ELR (cell line): ENCODE measurements at places on chromosomes 5 and 9.
A peak's percentile ranks its signal among the peaks of the same experiment; 100 is the strongest.

DNA sequence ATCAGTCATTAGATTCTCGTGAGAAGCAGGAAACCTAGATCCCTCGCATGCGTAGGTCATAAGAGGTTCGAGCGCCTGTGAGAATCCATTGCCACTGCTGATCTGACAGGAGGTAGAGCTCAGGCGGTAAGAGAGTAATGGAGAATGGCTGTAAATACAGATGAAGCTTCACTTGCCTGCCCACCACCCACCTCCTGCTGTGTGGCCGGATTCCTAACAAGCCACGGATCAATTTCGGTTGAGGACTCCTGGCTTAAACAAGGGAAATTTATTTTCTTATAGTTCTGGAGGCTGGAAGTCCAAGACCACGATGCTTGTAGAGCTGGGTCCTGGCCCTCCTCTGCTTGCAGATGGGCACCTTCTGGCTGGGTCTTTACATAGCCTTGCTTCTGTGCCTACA, 200.4 kb downstream of the PCSK5 start:
- no peak for DNase-seq

GRCh38 chr9:6715755-6716643, 41.8 kb upstream of the KDM4C start:
- DNase-seq, result no peak

DNA sequence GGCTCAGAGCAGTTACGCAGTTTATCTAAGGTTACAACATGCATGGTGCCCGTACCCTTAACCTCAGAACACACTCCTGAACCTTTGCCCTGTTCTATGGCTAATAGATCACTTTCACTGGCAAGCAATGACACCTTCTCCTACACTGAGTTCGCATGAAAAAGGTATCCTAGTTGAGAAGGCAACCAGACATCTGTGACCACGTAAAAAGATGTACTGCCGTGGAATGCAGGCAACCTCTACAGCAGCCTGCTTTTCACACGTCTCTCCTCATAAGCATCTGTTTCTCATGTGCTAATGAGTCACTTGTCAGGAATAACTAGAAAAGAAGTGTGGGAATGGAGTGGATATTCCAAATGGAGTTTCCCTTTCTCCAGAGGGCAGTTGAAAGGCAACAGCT, 71.4 kb downstream of the FBXO38 start:
- DNase-seq, result peak; percentile 15

DNA sequence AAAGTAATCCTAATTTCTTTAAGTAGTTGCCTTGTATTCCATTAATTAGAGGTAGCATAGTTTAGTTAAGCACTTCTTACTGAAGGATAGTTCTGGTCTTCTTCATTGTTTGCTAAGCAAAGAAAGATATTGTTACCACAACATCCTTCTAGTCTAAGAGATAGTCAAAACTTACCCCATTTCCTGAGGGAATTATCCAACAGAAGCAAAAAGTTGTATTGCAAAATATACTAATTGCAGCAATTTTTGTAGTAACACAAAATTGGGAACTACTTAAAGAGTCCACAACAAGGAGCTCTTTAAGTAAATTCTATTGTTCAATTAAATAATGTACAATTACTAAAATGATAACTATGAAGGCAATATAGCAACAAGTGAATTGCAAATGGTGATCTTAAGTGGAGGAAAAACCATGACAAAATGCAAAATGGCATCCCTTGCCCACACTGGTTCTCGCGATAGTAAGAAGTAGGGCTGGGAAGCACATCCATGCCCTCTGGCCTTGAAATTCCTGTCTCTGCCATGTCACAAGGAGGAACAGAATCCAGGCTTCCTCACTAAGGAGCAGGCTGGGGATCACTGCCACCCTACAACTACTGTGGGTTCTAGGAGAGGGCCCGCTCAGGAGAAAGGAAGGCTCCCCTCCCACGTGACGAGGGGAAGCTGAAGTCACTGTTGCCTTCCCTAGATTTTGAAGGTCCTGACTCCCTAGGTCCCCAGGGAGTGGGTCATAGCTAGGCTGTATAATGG, 23.3 kb upstream of the MEGF9 start:
- no peak for DNase-seq

GRCh38 chr9:6029604-6030274, 14.3 kb upstream of the RANBP6 start:
- DNase-seq, result no peak

- DNase-seq, result peak; percentile 67
Observed at GRCh38 chr9:78821126-78821822, 524.3 kb downstream of the PSAT1 start.

DNA sequence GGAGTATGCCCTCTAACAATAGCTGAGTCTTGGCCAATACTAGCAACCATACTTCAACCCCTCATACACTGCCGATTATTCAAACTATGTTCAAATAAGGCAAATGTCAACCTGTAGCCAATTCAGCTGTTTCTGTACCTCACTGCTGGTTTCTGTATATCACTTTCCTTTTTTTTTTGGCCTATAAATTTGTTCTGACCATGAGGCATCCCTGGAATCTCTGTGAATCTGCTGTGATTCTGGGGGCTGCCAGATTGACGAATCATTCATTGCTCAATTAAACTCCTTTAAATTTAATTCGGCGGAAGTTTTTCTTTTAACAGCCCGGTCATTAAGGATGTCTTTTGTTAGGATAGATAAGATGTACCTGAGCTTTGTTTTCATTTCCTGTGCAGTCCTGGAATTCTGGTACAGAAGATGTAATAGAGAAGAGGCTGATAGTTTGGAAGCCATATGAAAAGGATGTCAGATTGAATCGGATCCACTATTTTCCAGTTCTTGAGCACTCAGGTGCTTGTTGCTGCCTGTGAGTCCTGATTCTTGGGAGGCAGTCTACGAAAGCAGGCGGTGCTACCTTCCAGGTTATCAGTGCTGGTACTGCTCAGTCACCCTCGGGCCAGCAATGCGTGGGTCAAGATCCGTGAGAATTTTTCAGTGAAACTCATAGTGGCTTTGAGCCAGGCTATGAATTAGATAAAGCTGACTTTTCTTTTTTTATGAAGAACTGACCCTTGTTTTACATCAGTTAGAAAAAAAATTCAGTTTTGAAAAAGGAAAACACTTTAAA, 106.2 kb upstream of the TUT7 start:
- DNase-seq, result no peak

DNA sequence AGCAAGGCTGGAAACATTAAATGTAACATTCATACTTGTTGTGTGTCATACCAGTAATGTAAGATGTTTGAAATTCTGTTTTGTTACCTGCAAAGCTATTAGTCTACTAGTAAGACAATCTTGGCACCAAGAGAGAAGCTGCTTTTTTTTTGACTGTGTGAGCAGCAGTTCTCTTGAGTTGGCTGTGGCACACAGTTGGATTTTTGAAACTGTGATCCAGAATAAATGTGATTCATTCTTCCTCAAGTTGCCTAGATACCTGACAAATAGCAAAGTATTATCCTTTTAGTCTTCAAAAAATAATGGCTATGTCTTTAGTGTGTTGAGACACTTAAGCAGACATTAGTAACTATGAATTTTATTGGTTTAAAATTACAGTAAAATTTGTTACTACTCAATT, 57.2 kb upstream of the HAPLN1 start:
- DNase-seq, result no peak

- DNase-seq, result no peak
Observed at GRCh38 chr9:76751001-76751400, 13.2 kb upstream of the PCA3 start.

GRCh38 chr5:14676320-14676719, 11.8 kb downstream of the OTULIN start:
- peak; percentile 66 for DNase-seq

DNA sequence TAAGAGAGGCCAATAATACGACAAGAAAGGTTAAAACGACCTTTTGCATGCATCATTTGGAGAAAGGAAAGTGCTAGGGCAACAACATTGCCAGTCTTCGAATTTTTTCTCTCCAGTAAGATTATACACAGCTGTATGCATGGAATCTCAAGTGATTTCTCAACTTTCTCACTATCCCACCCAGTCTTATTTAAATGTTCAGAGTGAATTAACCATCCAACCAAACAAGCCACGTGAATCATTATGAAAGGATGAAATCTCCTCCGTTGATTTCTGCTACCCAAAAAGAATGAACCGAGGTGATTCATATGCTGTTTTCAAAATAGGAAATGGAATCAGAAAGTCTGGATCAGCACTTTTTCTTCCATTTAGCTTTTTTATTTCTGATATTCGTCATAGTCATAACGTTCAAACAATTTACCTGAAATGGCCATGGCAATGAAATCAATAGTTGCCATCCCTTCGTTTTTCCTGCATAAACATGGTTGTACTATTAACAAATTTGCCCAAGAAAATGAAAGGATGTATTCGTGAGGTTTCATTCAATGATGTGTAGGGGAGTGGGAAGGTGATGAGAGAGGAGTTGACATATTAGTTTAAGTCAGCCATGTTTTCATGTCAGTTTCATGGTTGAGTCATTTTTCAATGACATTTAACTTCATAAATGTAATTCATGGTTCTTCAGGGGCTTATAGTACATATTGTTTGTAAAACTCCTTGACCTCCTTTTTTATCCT, 170.9 kb upstream of the WWC1 start:
- no peak for DNase-seq

DNA sequence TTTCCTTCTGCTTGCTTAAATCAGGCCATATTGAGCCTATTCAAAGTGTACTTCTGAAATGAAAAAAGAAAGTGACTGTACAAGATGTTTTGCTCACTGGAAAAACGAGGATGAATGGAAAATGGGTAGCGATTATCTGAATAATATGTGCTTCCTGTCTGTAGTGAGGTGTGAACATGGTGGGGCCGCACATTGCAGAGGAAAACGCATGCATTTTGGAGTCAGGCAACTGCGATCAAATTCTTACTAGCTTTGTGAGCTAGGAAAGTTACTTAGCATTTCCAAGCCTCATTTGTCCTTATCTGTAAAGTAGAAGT, 73.0 kb upstream of the PRSS3 start:
- no peak for DNase-seq

DNA sequence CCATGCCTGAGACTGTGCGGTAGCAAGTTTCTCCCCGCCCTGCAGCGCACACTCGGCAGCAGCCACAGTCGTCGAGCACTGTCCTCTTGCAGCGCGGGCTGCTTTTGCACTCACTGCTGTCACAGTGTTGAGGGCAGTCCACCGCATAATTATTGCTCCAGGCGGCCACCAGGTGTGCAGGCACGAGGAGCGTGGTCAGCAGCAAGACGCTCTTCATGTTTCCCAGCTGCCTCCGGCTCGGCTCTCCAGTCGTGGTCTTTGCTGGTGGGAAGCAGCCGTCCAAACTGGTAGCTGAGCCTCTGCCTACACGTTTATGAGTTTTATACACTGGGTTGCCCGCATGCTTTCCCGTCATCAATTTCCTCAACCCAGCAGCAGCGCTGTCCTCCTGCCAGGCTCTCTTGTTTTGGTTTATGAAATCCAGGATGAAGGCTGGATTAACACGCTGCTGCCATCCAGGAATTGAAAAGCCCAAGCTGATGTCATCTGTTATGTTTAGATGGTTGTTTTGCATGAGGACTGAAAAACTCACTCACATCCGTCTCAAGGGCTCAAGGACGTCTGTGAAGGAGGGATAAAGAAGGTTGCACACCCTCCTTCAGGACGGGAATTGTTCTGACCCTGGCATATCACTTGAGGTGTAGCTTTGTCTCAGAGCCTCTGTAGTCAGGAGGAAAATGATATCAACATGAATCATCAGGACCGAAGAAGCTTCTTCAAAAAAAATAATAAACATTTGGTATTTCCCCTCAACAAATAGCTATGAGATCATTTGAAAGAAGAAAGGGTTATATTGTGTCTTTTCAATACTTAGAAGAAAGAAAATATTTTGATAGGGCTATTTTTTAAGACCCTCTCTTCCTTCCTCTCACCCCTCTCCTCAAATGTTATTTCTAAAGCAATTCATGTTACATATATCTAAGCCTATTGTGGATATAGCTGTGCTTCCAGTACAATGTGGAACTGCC, at the start of gene ESM1:
Gene ESM1 (minus strand): TSS at position 293 of the 968 bp plus-strand sequence. CDS start 76 bp downstream, at position 217.
- DNase-seq, result peak; percentile 99

DNA sequence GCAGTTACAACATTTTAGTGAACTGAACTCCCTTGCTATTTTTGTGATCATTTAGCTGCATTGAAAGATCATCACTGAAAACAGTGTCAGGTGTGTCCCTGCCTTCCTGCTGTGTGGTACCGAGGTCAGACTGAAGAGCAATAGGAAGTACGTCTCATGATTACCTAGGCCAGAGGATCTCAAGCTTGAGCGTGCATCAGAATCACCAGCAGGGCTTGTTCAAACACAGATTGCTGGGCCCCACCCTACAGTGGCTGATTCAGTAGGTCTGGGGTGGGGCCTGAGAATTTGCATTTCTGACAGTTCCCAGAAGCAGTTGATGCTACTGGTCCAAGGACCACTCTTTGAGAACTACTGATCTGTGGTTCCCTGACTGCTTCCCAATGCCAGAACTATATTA, 159.6 kb downstream of the ACTL7B start:
- DNase-seq, result no peak

GRCh38 chr9:128454991-128455390, 815 bp upstream of the ODF2 start:
- no peak for DNase-seq

DNA sequence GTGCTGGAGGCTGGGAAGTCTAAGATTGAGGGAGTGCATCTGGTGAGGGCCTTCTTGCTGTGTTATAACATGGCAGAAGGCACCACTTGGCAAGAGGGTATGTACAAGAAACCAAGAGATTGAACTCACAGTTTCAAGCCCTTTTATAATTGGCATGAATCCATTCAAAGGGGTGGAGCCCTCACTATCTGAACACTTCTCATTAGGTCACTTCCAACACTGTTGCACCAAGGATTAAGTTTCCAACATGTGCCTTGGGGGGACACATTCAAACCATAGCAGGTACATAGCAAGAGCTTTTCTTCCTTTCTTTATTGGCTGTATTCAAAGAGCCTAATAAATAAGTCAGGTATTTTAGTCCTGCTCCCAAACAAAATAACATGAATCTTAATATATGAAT, 62.7 kb downstream of the PRELID2 start:
- no peak for DNase-seq

- DNase-seq, result no peak
Observed at GRCh38 chr5:140287801-140288521, 14.9 kb downstream of the PFDN1 start.

DNA sequence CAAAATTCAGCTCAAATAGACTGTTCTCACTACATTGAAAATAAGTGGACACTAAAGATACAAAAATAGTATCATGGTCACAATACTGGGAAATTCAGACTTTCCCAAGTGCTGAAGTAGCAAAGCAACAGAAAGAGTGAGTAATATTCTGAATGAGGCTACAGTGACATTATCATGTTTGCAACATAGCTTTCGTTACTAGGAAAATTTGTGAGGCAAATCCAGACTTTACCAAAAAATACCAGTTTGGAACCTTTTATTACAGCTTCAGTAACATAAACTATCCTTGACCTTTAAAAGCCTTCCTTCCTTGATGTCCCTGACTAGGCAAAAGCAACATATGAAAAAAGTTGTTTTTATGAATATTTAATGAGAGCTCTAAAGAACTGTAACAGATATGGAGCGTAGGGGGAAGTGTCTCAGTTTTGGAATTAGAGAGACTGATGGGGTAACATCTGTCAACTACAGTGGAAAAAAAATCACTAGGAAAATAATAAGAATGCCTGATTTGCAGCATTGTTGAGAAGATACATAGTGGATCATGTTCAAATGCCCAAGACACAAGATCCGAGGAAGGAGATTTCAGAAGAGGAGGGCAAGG, 312.9 kb downstream of the ADGRV1 start:
- no peak for DNase-seq

GRCh38 chr9:127116088-127116726, 6.2 kb downstream of the ANGPTL2 start:
- DNase-seq, result no peak

- no peak for DNase-seq
Observed at GRCh38 chr5:67190861-67191260, 5.7 kb downstream of the CD180 start.

GRCh38 chr5:45225571-45226031, 416.9 kb downstream of the MRPS30 start:
- no peak for DNase-seq

GRCh38 chr5:50856401-50857119, 190.1 kb downstream of the PARP8 start:
- DNase-seq, result no peak
